ENCODE measurements at places on chromosomes 7 and 10.

DNA sequence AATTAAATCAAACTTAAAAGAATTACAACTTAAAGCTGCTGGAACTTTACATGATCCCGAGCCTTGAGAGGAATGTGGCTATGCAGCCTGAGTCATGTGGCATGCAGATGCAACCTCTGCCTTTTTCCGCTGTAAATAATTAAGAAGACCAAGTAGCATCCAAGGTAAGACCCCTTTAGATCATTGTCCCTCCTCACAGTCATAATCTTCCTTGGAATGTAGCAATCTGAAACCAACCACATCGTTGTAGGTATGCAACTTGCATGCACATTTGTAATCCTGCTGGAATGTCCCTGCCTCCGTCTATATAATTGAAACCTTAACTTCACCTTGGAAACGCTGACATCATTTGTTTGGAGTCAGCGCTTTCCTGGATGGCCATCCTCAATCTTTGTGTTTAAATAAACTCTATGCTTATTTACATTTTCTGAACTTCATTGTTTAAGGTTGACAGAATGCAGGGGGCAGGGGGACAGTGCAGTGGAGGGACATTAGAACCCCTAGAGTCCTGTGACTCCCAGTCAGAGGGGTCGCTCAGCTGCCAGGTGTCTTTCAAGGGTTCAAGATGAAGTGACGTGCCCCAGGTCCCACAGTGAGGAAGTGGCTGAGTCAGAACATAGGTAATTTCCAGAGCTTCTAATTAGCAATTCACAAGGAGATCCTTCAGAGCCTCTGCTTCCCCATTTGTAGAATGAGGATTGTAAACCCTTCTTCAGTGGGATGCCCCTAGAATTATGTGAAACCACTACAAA is 110.7 kb downstream of the RALA start:
- peak; percentile 70 for DNase-seq

GRCh38 chr7:156843157-156843556 is 49.8 kb downstream of the LMBR1 start:
- no peak for DNase-seq

DNA sequence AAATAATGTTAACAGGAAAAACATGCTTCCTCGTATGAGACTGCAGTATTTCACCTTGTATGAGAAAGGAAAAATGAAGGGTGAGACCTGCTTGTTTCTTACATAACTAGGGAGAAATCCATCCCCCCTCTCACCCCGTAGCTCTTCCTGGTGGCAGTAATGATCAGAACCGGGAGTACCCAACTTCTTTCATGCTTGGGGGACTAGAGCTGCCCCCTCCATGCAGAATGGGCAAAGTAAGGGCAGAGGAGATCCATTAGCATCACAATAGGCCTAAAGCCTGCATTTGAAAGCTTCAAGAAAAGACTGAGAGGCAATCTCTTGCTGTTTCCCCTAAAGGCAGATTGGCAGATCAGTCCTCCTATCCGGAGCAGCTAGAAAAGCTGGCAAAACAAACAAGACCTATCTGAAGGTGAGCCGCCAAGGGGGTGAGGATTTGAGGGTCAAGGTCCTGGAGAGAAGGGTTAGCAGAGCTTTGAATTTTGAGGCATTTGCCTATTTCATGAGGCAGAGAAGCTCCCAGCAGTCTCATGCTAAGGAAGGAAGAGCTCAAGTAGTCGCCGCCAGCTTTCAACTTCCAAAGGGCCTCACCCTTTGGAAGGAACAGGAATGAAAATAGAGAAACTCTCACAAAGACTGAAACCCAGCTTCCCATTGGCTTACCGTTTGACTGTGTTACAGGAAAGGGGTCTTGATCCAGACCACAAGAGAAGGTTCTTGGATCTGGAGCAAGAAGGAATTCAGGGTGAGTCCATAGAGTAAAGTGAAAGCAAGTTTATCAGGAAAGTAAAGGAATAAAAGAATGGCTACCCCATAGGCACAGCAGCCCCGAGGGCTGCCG is 36.2 kb downstream of the BAG3 start:
- DNase-seq: no peak

- DNase-seq: no peak
Observed at GRCh38 chr10:95263864-95264226, 27.0 kb downstream of the PDLIM1 start.

DNA sequence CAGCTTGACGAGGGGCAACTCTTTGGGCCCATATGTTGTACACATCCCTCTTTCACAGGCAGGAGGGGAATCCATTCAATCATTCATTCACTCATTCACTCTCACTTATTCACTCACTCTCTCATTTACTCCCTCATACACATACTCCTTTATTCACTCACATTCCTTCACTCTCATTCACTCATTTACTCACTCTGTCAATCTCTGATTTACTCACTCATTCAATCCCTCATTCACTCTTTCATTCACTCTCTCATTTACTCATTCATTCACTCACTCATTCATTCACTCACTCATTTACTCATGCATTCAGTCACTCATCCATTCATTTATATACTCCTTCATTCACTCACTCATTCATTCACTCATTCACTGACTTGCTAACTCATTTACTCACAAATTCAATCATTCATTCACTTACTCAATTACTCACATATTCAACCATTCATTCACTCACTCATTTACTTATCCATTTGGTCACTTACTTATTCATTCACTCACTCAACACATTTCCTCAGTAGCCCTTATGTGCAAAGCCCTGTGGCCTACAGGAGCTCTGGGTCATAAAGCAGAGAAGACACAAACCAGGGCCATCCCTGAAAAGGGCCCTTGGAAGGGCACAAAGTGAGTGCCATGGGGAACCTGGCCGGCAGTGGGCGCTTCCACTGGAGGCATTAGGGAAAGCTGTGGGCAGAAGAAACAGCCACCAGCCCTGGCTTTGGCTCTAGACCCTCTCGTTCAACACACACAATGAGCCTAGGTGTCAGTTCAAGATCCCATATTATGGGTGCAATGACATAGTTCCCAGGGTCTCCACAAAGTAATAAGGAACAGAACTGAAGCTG is 26.0 kb downstream of the HIP1 start:
- no peak for DNase-seq

DNA sequence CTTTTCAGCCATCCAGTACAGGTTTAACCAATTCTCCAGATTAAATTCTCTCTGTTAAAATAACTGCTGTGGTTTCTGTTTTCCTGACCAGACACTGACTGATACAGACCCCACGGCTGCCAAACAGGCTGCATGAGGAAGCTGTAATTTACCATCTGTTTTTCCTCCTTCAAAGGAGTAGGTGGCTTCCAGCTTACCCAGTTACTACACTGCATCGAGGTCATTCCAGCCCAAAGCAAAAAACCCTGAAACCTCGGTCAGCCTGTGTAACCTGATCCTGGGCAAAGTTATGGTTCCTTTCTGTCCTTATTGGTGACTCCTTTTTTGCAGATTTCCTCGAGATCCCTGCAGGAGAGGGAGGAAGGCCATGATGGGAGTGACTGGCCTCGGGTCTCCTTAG is 27.9 kb upstream of the LOXL4 start:
- DNase-seq: no peak

- DNase-seq: no peak
Observed at GRCh38 chr10:35004651-35005050, 85.5 kb downstream of the CUL2 start.

- DNase-seq: no peak
Observed at GRCh38 chr10:99430116-99430450, 341 bp downstream of the GOT1 start.

GRCh38 chr7:46486256-46487206 is 565.5 kb upstream of the IGFBP3 start:
- DNase-seq: no peak

DNA sequence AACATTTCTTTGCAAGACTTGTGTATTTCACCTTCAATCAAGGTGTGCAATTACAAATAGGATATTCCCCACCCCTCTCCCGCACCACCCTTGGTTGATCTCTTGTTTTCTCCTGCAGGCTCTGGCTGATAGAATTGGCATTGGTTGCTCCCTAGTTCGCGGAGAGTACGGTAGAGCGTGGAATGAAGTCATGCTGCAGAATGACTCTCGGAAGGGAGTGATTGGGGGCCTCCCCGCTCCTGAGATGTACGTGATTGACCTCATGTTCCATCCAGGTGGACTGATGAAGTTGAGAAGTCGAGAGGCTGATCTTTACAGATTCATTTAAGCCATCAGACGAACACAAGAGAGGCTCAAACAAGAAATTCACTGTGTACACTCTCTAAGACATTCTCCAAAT is 58.2 kb upstream of the MSRB2 start:
- DNase-seq: no peak

- DNase-seq: no peak
Observed at GRCh38 chr7:136496551-136496950, 371.9 kb upstream of the CHRM2 start.

DNA sequence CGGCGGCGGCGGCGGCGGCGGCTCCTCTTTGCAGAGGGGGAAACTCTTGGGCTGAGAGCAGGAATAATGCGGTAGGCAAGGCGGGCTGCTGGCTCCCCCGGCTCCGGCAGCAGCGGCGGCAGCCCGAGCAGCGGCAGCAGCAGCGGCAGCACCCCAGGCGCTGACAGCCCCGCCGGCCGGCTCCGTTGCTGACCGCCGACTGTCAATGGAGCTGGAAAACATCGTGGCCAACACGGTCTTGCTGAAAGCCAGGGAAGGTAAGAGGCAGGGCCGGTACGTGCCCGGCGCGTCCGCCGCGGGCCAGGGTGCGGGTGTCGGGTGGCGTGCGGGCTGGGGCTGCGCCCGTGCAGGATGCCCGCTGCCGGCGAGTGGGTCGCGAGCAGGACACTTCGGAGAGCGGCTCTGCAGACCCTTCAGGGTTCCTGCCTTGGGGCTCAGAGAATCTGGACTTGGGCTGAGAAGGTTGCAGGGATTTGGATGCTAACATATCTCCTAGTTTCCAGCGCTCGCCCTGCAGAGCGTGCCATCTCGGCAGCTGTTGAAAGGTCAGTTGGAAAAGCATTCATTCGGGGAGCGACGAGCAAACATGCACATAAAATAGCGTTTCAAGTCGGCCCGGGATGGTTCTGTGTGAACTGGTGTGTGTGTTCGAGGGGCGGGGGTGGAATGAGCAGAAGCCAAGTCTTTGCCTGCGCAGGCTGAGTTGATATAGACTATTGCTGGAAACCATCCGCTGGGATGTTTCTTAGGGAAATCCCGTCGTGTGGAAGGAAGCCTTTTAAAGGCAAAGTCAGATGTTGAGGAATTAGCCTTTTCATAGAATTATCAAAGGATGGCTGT is 562 bp downstream of the GRK5 start:
- peak; percentile 70 for DNase-seq

DNA sequence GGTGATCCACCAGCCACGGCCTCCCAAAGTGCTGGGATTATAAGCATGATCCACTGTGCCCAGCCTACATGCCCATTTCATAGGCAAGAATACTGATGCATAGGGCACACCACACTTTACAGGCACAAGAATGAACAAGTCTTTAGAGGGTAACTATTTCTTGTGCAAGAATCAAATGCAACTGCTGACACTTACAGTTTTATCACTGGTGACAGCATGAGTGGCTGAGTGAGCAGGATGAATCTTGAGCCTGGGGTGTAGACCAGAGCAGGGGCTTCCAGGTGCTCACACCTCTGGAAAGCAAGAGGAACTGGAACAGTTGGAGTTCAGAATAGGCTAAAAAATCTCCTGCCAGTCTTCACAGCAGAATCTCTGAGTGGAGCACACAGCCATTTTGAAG is 287.5 kb downstream of the KCNMA1 start:
- DNase-seq: no peak

- DNase-seq: no peak
Observed at GRCh38 chr10:79002336-79002735, 66.4 kb upstream of the ZMIZ1 start.

DNA sequence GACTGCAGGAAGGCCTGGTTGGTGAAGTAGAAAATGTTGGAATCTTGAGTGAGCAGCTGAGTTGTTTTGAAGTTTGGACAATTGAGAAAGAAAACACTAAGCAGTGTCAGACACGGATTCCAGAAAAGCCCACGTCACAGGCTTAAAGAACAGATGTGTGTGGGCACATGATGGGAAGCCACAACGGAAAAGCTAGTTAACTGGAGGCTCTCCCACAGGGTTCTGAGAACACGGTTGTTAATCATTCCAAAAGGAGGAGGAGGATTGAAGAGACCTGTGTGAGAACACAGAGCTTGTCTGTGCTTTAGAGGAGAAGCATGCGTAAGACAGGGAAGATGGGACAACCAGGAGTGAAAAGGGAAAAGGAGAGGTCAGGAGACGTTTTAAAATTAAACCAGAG is 42.6 kb downstream of the SHH start:
- DNase-seq: no peak

- DNase-seq: no peak
Observed at GRCh38 chr7:123641901-123642300, 13.8 kb upstream of the LMOD2 start.

GRCh38 chr7:131503639-131504038 is 52.8 kb downstream of the PODXL start:
- no peak for DNase-seq

- no peak for DNase-seq
Observed at GRCh38 chr10:106720683-106721082, 443.8 kb downstream of the SORCS1 start.

DNA sequence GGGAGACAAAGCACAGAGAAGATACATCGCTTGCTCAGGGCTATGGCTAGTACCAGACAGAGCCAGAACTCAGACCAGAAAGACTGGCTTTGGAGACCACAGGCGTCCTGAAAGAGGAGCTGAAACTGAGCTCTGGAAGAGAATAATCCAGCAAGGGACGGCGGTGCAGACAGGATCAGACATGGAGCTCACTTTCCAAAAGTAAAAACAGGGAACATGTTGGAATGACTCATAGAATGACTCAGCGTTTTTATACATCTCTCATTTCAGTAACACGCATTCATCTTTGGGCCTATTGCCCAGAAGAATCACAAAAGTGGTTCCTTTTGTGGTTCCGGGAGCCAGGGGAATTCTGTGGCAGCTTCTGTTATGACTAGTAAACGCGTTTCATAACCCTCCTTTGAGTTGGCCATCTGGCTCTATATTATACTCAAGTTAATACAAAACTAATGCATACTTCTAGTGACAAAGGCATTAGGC is 37.2 kb downstream of the PLEKHS1 start:
- DNase-seq: peak; percentile 17

- no peak for DNase-seq
Observed at GRCh38 chr10:14171336-14171735, 159.4 kb downstream of the FRMD4A start.

GRCh38 chr7:105691082-105691679 is 109.9 kb upstream of the EFCAB10 start:
- peak; percentile 33 for DNase-seq

GRCh38 chr7:98278936-98279335 is 2.5 kb upstream of the BRI3 start:
- DNase-seq: no peak

- DNase-seq: no peak
Observed at GRCh38 chr7:101595246-101595645, 33.9 kb downstream of the MYL10 start.

DNA sequence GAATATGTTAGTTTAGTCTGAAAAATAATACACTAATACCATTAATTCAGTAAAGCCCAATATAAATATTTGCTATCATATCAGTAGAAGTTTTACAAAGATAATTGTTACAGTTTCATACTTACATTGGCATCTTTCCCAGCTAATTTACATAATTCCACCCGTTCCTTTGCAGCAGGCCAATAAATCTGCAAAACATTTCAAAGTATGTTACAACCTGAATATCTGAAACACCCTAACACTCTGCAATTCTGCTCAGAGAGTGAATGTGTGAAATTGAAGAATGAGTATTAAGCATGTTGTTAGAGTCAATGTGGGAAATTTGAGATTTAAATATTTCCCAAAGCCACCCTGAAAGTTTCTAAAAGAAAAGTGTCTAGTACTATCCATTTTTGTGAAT is 105.5 kb downstream of the SEMA3D start:
- no peak for DNase-seq

GRCh38 chr10:78968943-78969342 is 99.8 kb upstream of the ZMIZ1 start:
- no peak for DNase-seq

Measured in muscle of arm (tissue), 14 donors.